Fibroblast of the aortic adventitia (primary cell): ENCODE measurements at places on chromosomes 16 and 17. TPM values are rescaled to one million over a fixed set of nuclear protein-coding genes. Genes with fewer than 3 reads are reported as not detected.

- DNase-seq: peak; percentile 24
Observed at GRCh38 chr16:14301169-14302030, 230.3 kb downstream of the MRTFB start.

The TANC2 gene
- total RNA-seq: 30.1 and 30.8 TPM in 2 replicates

DNA sequence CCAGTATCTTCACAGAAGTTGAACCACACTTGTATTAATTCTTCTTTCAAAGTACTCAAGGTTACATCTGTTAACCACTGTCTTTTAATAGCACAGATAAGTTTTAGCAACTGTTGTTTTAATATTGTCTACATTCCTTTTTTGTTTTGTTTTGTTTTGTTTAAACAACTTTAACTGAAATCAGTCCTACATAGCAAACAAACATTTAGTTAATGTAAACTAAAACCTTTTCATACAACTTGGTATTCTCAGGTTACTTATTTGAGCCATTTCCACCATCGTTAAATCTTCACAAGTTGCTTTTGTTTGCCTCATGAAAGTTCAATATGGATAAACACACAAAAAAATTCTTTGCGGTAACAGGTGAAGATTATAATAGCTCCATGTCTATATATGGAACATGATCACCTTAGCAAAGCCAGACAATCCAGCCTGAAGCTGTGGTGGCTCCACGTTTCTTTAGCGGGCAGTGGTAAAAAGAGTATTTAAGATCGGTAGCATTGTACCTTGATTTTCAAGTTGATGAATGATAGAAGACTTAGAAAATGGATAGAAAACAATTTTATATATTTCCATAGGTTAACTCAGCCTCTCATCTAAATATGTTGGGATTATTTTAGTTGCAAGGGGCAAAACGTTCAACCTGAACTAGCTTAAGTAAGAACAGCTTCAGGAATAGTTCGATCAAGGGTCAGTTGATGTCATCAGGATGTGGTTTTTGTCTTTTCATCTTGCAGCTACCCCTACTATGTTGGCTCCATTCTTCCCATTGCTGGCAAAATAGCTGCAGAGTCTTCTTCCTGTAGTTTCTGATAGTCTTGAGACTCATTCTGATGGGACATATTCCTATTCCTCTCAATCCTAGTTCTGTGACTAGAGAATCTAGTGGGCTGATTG is 182.8 kb downstream of the FTO start:
- DNase-seq: no peak

The TNFRSF17 gene
- not detected in 2 replicates for total RNA-seq

DNA sequence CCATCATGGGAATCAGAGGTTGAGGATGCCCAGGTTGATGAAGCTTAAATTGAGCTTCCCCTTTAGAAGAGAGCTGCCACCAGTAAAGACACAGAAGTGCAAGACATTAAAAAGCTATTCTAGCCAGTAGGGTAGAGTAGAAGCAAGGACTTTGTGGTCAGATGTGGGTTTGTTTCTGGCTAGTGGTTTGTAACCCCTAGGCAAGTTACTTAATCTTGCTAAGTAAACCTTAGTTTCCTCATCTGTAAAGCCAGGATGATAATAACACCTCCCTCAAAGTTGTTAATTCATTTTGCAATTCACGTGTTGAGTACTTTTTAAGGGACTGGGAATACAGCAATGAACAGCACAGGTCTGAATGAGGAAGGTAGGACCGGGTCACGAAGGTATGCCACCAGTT is 3.6 kb downstream of the SNTB2 start:
- DNase-seq: no peak

DNA sequence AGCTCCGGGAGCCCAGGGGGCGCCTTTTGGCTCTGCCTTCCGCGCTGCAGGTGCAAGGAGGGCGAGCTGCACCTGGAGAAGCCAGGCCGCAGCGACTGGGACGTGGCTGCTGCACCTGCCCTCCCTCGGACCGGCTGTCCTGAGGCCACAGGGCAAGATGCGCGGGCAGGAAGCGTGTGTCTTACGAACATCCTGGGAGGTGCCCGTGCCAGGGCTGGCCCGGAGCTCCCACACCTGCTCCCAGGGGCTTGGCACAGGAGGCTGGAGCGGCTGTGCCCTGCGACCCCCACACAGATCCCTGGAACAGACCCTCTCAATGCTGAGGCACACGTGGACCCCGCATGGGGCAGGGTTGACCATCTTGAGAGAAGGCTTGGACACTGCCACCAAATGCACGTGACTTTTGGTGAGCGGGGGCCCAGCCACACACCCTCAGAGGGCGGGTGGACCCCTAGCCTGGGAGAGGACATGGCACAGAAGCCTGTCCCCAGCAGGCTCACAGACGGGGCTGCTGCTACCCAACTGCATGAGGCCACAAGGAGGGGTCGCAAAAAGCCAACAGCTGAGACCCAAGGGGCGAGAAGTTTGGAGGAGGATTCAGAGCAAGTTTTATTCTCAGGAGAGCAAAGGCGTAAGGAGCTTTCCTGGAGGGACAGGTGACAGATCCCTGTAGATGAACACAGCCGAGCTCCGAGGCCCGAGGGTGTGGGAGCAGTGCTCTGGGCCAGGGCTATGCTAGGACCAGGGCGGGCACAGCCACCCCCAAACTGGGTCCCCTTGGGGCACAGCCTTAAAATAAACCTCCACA is 11.4 kb downstream of the NDUFAF8 start:
- no peak for DNase-seq

GRCh38 chr16:4323845-4324488 is 8.1 kb downstream of the GLIS2 start:
- DNase-seq: peak; percentile 67

DNA sequence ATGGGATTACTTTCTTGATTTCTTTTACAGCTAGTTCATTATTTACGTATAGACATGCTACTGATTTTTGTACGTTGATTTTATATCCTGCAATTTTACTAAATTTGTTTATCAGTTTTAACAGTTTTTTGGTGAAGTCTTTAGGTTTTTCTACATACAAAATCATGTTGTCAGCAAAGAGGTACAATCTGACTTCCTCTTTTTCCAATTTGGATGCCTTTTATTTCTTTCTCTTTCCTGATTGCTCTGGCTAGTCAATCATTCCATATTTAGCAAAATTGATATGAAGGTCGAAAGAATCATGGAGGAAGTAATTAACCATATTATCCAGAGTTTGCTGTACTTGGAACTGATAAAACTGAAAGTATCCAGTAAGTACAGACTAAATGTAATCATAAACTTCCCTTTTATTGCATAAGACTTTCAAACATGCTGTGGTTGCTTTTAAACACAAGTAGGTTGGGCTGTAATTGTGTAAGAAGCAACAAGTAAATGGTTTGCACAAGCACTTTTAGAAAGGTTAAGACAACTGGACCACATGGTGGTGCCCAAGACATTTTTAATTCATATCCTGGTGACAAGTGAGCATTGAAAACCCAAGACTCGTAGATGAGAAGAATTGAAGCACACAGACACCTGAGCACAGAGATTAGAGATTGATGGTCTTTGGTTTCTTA is 8.4 kb downstream of the GDE1 start:
- DNase-seq: no peak

DNA sequence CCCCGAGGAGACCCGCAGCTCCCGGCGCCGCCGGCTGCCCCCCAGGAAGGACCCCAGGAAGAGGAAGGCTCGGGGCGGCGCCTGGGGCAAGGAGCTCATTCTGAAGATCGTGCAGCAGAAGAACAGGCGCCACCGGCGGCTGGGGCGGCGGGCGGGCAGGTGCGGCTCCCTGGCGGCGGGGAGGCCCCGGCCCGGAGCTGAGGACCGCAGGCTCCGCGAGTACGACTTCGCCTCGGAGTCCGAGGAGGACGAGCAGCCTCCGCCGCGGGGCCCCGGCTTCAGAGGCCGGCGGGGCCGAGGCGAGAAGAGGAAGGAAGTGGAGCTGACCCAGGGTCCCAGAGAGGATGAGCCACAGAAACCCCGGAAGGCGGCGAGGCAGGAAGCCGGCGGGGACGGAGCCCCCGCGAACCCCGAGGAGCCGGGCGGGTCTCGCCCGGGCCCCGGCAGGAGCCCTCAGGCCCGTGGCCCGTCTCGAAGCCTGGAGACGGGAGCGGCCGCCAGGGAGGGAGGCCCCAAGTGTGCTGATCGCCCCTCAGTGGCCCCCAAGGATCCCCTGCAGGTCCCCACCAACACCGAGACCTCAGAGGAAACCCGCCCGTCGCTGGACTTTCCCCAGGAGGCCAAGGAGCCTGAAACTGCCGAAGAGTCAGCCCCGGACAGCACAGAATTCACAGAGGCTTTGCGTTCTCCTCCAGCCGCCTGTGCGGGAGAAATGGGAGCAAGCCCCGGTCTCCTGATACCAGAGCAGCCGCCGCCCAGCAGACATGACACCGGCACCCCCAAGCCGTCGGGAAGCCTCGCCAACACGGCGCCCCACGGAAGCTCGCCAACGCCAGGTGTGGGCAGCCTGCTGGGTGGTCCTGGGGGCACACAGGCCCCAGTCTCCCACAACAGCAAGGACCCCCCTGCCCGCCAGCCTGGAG is 22.3 kb upstream of the ZFPM1 start:
- DNase-seq: no peak

DNA sequence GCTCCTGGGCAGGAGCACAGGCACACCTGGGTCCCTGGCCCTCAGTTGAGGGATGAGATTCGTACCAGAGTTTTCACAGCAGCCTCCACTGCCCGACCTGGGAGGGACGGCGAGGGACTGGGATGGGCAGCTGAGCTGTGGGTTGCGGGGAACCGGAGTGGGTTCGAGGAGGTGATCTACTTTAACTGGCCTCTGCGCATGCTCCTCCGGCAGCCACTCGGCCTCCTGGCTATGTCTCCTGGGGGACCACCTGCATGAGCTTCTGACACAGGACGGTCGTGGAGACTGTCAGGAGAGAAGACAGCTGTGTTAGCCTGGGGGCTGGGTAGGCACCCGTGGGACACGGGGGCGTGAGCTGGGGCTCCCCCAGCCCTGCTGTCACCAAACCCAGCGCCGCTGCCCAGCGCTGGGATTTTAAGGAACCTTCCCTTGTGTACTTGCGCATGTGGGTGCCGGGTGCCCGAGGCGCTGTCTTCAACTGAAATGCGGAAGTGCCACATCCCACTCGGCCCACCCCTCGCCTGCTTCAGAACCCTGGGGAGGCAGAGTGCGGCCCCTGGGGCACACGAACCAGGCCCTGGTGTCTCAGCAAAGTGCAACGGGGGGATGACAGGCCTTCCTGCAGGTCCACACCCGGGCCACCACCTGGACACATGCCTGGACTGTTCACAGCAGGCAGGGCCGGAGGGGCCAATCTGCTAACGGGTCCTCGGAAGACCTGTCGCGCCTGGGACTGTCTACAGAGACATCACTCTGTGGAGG is 36.4 kb downstream of the SLC7A5 start:
- no peak for DNase-seq

- no peak for DNase-seq
Observed at GRCh38 chr16:28913946-28914724, 10.9 kb downstream of the RABEP2 start.

DNA sequence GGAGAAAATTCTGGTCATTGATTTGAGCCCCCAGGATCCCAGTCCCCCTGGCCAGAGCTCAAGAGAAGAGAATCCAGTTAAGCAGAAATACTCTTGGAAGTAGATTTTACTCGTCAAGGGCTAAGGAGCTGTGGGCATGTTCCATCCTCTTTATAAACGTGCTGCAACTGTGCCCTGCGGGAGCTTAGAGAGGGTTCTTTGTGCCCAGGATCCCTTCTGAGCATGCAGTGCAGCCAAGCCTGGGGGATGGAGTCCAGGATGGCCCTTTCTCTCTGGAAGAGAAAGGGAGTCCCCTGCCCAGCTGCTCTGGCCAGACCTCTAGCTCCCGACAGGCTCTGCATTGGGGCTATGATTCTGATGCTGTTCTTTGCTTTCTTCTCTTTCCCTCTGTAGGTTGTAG is 9.5 kb upstream of the LGALS9 start:
- no peak for DNase-seq

DNA sequence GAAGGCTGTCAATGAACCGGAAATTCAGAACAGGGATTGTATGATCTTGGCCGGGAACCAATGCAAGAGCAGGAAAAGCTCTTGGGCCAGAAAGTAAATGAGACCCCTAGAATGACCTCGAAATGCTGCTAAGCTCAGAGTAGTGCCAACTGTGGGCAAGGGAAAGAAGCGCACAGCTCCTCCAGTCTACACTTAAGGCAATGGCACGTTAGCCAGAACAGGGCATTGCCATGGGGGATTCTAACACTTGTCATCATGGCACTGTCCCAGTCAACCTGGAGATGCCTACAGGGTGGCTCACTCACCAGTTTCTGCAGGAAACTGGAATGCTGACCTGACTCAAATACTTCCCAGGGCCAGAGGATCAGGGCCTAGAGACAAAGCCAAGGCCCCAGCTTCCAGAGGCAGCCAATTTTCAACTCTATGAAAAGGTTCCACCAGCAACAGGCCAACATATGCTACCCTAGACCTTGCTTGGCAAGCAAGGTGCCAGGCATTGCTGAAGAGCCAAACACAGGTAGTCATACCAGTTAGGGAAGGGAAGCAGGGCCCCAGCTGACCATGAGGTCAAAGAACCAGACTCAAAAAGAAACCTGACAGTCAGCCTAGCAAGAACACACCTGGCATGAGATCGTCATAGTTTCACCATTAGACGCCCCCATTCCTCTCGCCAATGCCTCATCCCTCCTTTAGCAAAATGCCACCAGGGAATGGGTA is 34.9 kb downstream of the ARHGAP17 start:
- no peak for DNase-seq

The NOXO1 gene
- total RNA-seq: not detected in 2 replicates

GRCh38 chr17:20938988-20939615 is 103.7 kb downstream of the USP22 start:
- DNase-seq: no peak

DNA sequence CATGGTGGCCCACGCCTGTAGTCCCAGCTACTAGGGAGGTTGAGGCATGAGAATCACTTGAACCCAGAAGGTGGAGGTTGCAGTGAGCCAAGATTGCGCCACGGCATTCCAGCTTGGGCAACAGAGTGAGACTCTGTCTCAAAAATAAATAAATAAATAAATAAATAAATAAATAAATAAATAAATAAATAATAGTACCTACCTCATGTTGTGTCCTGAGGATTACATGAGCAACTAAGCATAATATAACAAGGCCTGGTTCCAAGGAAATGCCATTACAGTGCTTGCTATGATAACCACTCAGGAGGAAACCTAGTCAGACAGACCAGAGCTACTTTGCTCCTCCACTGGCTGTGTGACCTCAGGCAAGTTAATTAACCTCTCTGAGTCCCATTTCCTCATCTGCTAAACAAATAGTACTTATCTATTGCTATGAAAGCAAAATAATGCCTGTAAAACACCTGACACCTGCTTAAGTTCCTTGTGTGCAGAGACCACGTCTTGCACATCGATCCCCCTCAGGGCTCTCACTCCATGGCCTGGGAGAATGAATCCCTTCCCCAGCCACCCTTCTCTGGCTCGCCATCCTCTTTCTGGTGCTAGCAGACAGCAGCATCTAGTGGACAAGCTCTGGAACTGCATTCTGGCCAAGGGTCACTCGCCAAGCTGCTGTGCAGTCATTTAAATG is 7.5 kb downstream of the EPOP start:
- DNase-seq: peak; percentile 75

GRCh38 chr16:89601906-89602272 is 11.6 kb upstream of the DPEP1 start:
- DNase-seq: no peak
